Fibroblast of the aortic adventitia (primary cell): ENCODE measurements at places on chromosomes 11 and 22. TPM values are rescaled to one million over a fixed set of nuclear protein-coding genes. Genes with fewer than 3 reads are reported as not detected.

TMEM191C gene
- total RNA-seq: 0.08 and 0.45 TPM in 2 replicates

SLC16A8 gene
- total RNA-seq: 0.18 and 1.6 TPM in 2 replicates

GPHA2 gene
- not detected in 2 replicates for total RNA-seq

NTM gene
- total RNA-seq: 3.4 and 52.2 TPM in 2 replicates

HEPACAM gene
- not detected in 2 replicates for total RNA-seq

OR56A1 gene
- under 0.01 TPM in 1 of 2 replicates, not detected in the other for total RNA-seq

CELF1 gene
- 63.2 and 103 TPM in 2 replicates for total RNA-seq

OR5AL1 gene
- not detected in 2 replicates for total RNA-seq
